SK-MEL-5 (cell line): ENCODE measurements at places on chromosomes 5 and 9.

DNA sequence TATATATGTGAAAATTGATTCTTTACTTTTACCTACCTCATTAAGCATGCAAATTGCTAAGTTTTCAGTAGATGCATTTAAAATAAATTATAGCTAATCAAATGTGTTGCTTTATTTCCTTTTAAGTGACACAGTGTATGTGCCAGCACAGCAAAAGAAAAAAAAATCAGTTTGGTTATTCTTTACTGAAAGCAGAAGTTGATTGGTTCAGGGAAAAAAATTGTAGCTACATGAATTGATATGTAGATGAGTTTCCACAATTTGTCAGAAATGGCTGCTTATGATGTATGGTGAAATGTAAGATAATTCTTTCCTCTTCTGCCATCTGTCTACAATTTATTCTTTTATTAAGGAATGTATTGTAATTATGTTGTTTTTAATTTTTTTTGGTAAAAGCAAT, 57.8 kb downstream of the PARP8 start:
- DNase-seq: no peak

DNA sequence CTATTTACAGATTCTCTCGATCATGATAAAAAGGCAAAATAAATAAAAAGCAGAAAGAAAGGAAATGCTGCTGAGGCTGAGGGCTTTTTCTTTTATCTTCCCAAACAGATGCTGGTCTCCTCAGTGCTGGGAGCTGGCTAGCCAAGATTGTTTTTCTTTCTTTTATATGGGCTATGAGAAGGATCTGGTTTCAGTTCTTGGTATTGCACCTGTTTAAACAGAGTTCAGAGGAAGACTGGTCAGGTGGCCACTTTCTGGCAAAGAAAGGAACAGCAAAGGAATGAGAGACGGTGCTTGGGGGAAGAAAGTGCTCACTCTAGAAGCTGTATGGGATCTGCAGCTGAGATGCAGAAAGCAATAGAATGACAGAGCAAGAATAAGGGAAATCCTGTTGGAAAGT, 88.9 kb downstream of the SLF1 start:
- no peak for DNase-seq

DNA sequence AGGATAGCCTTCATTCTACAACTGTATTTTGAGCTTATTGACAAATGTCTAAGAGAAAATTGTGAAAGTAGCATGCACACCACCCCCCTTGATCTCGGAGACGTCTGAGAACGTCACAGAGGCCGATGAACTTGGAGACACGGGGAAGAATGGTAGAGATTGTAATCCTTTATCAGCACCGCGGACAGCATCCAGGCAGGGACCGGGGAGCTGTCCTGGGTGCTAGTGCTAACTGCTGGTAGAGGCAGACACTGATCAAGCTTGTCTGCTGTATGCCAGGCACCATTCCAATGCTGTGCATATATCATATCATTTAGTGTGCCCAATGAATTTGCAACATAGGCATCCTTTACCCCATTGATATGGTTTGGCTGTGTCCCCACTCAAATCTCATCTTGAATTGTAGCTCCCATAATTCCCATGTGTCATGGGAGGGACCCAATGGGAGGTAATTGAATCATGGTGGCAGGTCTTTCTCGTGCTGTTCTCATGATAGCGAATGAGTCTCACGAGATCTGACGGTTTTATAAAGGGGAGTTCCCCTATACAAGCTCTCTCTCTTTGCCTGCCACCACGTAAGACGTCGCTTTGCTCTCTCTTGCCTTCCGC, 98.8 kb downstream of the LHX2 start:
- DNase-seq: peak; percentile 63

- DNase-seq: no peak
These were observed 41.2 kb downstream of the PDCD1LG2 start for GRCh38 chr9:5551368-5552150.

- no peak for DNase-seq
These were observed 247.5 kb downstream of the TMEM161B start for GRCh38 chr5:88021141-88021540.

DNA sequence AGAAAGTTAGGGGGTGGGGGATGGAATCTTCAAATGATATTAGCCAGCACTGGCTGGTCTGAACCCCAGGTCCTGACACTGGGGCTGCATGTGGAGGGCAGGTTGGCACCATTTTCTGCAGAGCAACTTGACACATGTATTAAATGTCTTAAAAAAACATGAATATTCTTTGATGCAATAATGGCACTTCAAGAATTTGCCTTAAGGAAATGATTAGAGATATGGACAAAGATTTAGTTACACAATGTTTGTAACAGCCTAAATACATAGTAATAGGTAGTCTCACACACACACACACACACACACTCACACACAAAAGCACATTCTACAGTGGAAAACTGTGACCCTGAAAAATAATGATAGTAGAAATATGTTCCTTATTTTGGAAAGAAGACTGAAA, 3.6 kb downstream of the SVEP1 start:
- DNase-seq: no peak

DNA sequence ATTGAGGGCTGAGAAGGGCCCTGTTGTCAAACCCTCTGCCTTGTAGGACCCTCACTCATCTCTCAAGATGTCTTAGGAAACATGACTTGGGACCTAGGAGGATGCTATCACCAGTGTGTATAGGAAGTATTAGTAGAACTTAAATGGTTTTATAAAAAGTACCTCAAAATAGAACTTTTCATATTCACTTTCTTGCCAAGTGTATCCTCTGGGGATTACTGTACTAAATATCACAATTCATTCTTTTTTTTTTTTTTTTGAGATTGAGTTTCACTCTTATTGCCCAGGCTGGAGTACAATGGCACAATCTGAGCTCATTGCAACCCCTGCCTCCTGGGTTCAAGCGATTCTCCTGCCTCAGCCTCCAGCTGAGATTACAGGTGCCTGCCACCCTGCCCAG, 56.2 kb downstream of the ARHGEF28 start:
- no peak for DNase-seq

GRCh38 chr5:9502050-9502834, 43.6 kb downstream of the SEMA5A start:
- DNase-seq: no peak

- no peak for DNase-seq
These were observed 128.4 kb downstream of the ANXA1 start for GRCh38 chr9:73280113-73280512.

DNA sequence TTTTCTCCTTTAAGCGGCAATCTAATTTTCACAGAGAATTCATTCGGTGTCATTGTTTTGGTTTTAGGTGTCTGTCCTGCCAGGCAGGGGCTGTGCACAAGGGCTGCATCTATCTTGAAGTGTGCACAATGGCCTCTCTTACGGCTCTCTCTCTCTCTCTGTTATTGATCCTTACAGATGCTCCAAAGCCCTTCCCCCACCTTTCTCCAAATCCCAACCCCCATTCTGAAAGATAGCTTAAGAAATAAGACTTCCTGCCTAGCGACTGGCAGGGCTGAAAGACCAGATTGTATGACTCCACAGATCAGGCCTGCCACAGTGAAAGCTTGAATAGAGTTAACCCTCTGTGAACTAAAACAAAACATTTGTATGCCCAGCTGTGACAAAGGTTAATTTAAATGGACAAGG, 86.5 kb upstream of the NR5A1 start:
- DNase-seq: peak; percentile 93

DNA sequence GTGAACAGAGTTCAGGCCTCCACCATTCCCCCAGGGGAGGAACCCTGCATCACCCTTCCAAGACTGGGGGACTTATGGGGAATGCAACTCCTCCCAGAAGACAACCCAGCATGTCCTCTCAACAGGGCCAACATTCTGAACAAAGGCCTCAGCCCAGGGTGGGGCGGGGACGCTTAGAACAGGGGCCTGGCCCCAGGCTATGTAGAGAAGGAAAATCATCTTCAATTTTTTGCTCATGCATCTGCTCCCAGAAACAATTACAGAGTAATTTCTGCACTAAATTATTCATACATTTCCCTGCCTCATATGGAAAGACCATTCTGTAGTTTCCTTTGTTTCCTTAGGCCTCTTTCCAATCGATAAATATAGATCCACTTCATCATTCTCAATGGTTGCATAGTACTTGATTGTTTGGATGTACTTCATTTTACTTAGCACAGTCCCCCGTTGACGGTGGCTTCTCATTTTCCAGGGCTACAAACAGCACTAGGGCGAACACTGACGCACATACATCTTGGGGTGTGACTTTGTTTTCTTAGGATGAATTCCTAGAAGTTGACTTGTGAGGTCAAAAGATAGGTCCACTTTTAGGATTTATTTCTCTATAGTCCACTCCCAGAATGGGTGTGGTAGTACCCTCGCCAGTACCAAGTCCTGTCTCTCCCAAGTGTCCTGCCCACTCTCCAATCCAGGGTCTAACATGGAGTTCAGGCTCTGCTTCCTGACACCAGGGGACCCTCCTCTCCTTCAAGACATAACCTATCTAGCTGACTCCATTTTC, 27.2 kb upstream of the SMU1 start:
- peak; percentile 36 for DNase-seq

- no peak for DNase-seq
These were observed at the start of gene NIPAL4 for GRCh38 chr5:157459715-157460599. TSS of gene NIPAL4 (plus strand) at chr5:157460213. CDS start at chr5:157460321, 108 bp downstream.

GRCh38 chr5:15850939-15851341, 328.7 kb downstream of the MARCHF11 start:
- DNase-seq: peak; percentile 79

GRCh38 chr9:673966-674526, 167.5 kb upstream of the DMRT1 start:
- peak; percentile 66 for DNase-seq

DNA sequence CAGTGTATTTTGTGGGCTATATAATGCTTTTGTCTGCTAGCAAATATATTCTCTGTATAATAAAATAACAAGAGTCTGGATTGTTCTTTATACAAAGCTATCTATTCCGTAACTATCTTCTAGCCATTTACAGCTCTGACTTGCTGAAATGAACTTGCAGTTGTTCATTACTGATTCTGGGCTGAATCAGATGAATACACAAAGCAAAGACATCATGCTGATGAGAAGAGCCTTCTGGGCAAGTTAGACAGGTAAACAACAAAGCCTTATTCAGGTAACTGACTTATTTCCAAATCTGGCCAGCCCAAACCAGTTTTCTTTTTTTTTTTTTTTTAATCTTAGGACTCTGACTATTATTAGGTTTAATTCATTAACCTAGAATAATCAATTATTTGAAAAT, 255.5 kb downstream of the KIAA0825 start:
- DNase-seq: no peak

GRCh38 chr5:23450187-23450586, 57.2 kb upstream of the PRDM9 start:
- DNase-seq: peak; percentile 73

DNA sequence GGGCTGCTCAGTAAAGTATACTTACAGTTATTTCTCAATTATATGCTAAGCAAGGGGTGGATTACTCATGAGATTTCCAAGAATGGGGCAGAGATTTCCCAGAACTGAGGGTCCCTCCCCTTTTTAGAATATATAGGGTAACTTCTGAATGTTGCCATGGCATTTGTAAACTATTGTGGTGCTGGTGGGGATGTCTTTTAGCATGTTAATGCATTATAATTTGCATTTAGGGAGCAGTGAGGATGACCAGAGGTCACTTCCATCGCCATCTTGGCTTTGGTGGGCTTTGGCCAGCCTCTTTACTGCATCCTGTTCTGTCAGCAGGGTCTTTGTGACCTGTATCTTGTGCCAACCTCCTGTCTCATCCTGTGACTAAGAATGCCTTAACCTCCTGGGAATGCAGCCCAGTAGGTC, 35.5 kb downstream of the TTC1 start:
- no peak for DNase-seq

GRCh38 chr5:79021753-79022152, 36.6 kb upstream of the ARSB start:
- DNase-seq: no peak

DNA sequence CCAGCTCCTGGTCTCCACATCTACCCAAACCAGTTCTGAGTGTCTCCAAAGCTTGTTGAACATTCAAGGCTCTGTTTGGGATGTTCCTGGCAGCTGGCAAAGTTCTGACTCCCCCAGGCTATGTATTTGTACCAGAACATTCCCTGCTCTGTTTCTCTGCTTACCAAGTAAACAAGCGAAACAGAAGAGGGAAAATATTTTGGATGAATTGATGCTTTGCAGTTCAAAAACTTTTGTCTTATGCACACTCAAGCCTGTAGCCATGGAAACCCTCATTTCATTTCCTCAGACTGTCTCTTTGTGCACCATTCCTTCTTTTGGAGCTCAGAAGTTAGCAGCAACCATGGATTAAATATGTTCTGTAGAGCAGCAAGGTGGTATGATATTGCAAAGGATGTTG, 145.8 kb downstream of the ACTL7B start:
- no peak for DNase-seq

- DNase-seq: no peak
These were observed 179.9 kb downstream of the PCSK1 start for GRCh38 chr5:96253140-96253539.

DNA sequence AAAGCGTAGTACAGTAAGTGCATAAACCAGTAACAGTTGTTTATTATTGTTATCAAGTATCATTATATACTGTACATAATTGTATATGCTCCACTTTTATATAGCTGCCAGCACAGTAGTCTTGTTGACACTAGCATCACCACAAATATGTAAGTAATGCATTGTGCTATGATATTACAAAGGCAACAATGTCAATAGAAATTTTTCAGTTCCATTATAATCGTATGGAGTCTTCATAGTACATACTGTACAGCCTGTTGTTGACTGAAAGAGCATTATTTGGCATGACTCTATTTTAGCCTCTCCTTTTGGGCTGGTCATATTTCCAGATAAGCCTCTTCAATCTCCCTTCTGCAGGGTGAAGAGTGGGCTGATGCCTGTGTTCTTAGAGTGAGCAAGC, 40.4 kb downstream of the CFAP95 start:
- no peak for DNase-seq

DNA sequence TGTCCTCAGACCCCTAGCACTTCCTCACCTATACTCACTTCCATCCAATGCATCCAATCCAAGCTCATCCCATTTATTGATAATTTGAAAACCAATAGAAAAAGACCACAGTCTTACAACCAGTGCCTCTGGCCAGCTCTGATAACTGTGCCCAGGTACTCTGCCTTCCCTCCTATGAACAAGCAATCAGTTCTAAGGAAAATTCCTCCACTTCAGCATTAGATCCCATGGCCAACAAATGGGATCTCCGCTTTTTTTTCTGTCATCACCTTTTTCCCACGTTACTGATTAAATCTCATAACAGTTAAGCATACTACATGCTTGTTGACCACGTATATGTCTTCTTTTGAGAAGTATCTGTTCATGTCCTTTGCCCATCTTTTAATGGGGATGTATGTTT, 41.7 kb upstream of the GLIS3 start:
- DNase-seq: no peak

- peak; percentile 4 for DNase-seq
These were observed 41.5 kb upstream of the PTPDC1 start for GRCh38 chr9:94042516-94043360.

GRCh38 chr5:123093111-123093600, 4.1 kb downstream of the PRDM6 start:
- DNase-seq: no peak
